ENCODE measurements at places on chromosomes 2 and 18.
A peak's percentile ranks its signal among the peaks of the same experiment; 100 is the strongest.

- no peak for DNase-seq
Measured at GRCh38 chr2:196036442-196036841, 32.2 kb downstream of the DNAH7 start.

DNA sequence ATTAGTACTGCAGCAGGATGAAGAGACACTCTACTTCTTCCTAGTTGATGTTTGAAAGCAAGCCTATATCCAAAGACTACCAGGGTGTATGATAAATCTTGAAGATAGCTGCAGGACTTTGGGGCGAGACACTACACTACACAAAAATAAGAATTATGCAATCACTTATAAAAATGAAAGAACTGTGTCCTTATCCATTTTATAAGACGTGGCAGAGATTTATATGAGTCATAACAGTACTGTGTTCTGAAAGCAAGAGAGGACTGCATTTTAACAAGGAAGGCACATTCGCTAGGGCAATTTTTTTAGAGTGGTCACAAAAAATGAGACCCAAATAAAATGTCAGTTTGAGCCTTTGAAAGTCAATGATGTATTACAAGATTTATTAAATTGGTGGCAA, 617.0 kb upstream of the LINC00305 start:
- no peak for DNase-seq

DNA sequence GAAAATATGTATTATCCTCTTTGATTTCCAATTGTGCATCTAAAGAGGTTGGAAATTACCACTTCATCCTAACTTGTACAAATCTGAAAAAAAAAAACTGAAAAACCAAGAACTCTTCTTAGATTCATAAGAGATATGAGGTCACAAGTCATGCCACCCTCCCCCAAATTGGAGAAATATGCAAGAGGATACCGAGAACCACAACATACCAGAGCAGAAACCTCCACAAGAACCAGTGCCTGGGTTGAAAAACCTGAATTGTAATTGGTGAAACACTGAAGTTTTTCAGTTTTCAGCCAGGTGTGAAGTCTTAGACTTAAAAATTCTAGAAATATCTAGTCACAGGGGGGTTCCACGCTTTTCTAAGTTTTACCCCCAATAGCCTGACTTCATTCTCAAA, 1029.5 kb upstream of the LRRTM1 start:
- DNase-seq, result no peak

- DNase-seq, result no peak
Measured at GRCh38 chr2:2183176-2183575, 147.9 kb downstream of the MYT1L start.

- no peak for DNase-seq
Measured at GRCh38 chr18:5388896-5389295, 93.4 kb upstream of the ZBTB14 start.

GRCh38 chr2:12733846-12734245, 17.1 kb downstream of the TRIB2 start:
- peak; percentile 4 for DNase-seq

GRCh38 chr2:221005338-221005737, 566.8 kb downstream of the EPHA4 start:
- DNase-seq, result no peak

- no peak for DNase-seq
Measured at GRCh38 chr18:39421276-39421675, 1855.7 kb upstream of the CELF4 start.

- DNase-seq, result peak; percentile 6
Measured at GRCh38 chr18:48539406-48540250, 797 bp downstream of the CTIF start.

GRCh38 chr2:192327576-192327975, 132.8 kb upstream of the TMEFF2 start:
- no peak for DNase-seq

DNA sequence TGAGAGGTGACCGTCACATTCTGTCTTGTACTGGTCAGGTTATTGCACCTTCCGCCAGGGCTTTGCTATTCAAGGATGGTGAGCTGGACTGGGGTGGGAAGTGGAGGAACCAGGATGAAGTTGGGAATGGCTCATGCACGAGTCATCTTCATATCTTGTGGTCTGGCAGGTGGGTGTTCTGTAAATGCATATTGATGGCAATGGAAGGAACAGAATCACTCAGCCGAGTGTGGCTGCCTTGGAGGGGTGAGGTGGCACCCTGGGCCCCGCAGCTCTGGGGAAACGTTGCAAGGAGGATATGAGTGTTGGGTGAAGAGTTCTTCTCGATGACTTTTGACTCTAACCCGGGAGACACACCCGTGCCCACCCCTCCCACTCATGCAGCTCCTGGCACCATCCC, 1.2 kb downstream of the NEU2 start:
- no peak for DNase-seq

GRCh38 chr2:28395334-28396061, 2.8 kb downstream of the FOSL2 start:
- peak; percentile 28 for DNase-seq

- DNase-seq, result peak; percentile 33
Measured at GRCh38 chr18:62781893-62782292, 66.6 kb downstream of the PHLPP1 start.

- no peak for DNase-seq
Measured at GRCh38 chr2:39153312-39153711, 32.5 kb upstream of the SOS1 start.

DNA sequence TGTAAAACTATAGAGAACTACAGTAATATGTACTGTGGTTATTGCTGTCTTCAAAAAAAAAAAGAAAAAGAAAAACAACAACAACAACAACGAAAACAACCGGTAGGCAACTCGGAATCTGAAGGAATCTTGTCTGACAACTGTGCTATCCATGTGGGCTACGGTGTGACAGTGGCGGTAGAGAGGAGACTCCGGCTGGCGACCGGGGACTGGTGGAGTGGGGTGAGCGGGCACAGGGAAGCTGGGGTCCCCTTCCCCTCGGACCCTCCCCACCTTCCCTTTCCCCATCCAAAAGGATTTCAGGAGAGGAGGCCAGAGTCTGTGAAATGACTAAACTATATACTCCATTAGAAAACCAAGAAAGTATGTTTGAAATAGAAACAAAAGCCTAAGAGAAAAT, 22.9 kb downstream of the IGFBP5 start:
- no peak for DNase-seq

- DNase-seq, result no peak
Measured at GRCh38 chr18:31585991-31586390, 5.7 kb upstream of the TTR start.

DNA sequence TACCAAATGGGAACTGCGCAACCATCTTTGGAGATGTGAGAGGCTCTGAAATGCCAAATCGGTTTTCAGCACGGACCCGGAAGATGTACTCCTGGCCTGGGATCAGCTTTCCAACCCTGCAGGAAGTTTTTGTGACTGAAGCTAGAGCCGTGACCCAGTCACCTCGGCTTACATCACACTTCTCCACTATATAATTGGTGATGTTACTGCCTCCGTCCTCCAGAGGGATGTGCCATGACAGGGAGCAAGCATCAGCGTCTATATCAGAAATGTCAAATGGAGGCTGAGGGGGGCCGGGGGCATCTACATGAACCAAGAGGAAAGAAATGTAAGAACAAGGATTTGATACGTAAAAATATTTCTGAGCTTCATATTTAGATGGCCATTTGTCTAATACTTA, 104.4 kb downstream of the PLEKHA3 start:
- no peak for DNase-seq

DNA sequence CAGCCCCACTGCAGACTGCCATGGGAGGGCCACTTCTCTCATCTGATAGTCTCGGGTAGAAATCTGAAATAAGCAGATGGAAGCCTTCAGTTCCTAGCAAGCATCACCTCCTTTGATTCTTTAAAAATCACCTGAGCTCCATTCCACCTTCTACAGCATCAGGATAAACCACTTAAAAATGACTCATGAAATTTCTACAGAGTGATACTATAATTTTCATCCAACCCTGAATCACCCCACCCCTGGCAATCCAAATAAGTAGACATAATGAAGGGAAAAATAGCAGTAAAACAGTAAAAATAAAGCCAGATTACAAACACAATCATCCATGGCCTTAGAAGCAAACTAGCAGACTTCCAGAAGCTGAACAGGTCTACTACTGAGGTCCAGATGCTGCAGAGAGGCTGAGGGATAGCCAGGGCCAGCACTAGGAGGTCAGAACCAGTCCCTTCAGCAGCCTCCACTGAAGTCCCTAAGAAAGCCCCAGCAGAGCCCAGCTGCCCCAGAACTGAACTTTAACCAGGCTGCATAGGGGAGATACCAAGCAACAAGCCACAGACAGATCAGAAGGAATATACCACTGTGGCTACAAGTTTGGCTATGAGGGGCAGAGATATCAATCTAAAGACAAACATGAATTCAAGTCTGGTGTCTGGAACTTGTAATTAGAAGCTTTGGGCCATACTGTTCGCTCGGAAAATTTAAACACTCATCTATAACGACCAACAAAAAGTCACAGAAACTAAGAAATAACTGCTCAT, 54.7 kb upstream of the RNU4ATAC start:
- peak; percentile 62 for DNase-seq

GRCh38 chr2:238388794-238389193, 37.9 kb upstream of the ASB1 start:
- no peak for DNase-seq

- no peak for DNase-seq
Measured at GRCh38 chr2:29562896-29563295, 358.5 kb downstream of the ALK start.

DNA sequence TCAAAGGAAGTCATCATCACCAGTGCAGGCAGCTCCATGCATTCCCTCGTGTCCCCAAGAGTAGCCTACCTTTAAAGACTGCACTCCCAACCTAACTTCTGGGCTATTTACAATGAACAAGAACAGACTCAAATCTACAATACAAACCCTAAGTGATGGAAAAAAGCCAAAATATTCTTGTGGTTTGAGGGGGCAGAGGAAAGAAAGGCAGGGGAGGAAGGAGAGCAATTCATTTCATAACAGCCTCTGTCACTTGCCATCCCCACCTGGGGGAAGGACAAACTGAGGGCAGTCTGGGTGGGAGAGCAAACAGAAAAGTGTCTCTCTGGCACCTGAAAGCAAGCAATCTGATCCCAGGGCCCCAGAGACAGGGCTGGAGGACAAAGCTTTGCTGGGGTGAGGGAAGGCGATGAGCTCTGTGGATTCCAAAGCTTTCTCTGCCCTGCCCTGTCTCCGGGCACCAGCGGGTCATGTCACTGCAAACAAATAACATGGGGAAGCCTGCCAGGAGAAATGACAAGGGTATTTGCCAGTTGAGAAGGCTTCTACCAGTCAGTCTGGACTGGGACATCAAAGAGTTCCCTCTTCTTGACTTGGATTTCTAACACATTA, 528.0 kb upstream of the TNP1 start:
- no peak for DNase-seq

- peak; percentile 76 for DNase-seq
Measured at GRCh38 chr2:150663143-150663542, 175.7 kb upstream of the RND3 start.

GRCh38 chr2:239288951-239289511, 111.8 kb downstream of the HDAC4 start:
- no peak for DNase-seq

DNA sequence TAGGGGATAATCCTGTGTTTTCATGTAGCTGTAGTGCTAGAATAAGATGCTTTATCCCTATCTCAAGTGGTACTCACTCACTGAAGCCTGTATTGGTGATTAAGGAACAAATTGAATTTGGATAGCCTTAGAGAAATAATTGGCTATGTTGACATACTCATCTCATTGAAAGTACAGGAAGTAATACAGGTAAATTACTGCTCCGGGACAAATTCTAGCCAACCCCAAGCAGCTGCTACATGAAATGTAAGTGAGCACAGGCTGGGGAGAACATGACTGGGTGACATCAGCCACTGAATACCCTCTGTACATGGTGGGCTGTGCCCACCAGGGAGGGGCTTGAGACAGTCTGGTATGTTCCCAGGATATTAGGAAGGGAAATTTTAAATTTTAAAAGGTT, 188.4 kb upstream of the RASGRP3 start:
- no peak for DNase-seq

DNA sequence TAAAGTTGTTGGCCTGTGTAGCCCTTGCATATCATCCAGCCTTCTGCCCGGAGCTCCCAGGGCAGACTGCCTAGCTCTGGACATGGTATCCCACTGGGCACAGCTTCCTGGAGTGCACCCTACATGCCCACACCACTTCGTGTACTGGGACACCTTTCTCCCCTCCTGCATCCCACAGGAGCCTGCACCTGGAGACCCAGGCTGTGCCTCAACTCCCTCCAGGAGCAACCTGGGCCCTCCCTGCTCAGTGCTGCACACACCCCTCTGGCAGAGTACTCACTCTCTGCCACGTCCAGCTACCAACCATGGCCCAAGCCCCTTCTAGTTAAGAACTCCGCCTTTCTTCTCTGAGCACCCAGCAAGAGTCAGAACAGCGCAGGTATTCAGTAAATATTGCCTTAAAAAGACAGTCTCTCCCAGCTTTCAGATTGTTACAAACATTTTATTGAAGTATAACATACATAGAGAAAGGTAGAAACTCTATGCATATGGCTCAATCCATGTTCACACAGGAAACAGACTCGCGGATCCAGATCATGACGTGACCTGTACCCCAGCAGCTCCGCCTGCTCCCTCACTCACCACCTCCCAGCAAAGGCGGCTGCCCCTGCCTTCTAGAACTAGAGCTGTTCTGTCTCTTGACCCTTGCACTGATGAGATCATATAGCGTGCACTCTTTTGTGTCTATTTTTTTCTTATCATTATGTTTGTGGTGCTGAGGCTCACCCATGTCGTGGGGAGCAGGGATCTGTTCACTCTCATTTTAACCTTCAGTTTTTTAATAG, 98.4 kb upstream of the MYCN start:
- DNase-seq, result no peak

GRCh38 chr2:54964271-54964670, 86.0 kb downstream of the RTN4 start:
- DNase-seq, result no peak

DNA sequence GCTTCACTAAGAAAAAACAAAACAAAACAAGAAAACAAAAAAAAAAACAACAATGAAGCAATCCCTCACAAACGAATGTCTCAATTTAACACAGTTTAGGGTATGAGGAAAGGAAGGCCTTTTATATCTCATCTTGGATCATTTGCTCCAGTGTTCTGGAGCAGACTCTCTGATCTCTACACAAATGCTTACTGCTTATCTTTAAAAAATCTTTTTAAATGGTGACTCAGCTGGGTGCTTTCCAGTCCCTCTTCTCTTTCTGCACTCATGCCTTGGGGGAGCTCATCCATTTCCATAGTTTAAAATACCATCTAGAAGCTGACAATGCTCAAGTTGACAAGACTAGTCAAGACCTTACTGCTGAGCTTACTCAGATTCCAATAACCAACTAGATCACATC, 56.2 kb downstream of the ETAA1 start:
- no peak for DNase-seq

- DNase-seq, result no peak
Measured at GRCh38 chr2:100611079-100612029, 48.6 kb downstream of the PDCL3 start.

GRCh38 chr2:72533765-72534164, 292.1 kb downstream of the EXOC6B start:
- DNase-seq, result peak; percentile 51

- no peak for DNase-seq
Measured at GRCh38 chr2:109636317-109636716, 22.2 kb downstream of the SOWAHC start.

Measured in RWPE1 (cell line).